NCI-H69 (cell line): ENCODE measurements at places on chromosomes 3 and 15.
A peak's percentile ranks its signal among the peaks of the same experiment; 100 is the strongest.

GRCh38 chr3:97417-98258 lies 98.9 kb upstream of the CHL1 start:
- DNase-seq: peak; percentile 71

GRCh38 chr3:60010781-60011180 lies 961.0 kb upstream of the CFAP20DC start:
- no peak for DNase-seq

DNA sequence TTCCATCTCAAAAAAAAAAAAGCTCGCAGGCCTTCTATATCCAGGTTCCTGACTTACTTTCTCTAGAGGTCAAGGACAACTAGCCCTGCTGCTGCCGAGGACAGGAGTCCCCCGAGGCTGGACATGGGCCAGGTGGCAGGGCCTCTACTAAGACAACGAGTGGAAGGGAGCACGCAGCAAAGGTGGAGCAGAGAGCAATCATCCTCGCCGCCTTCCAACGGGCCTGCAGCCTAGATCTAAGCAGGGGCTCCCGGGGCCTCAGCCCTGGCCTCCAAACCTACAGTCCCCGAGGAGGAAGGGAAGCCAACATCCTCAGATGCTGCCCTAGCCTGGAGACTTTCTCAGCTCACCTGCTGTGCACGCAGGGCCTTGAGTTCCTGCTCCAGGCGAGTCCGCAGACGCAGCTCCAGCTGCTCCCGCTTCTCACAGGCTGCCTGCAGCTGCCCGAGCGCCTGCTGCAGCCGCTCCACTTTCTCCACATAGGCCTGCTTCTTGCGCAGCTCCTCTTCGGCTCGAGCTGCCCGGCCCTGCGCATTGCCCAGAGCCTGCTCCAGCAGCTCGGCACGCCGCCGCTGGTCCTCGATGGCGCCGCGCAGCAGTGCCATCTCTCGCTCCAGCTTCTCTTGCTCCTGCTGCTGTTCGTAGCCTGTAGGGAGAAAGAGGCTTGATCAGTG lies 12.9 kb downstream of the AMOTL2 start:
- DNase-seq: no peak

GRCh38 chr3:53083521-53083920 lies 37.6 kb upstream of the SFMBT1 start:
- peak; percentile 69 for DNase-seq

DNA sequence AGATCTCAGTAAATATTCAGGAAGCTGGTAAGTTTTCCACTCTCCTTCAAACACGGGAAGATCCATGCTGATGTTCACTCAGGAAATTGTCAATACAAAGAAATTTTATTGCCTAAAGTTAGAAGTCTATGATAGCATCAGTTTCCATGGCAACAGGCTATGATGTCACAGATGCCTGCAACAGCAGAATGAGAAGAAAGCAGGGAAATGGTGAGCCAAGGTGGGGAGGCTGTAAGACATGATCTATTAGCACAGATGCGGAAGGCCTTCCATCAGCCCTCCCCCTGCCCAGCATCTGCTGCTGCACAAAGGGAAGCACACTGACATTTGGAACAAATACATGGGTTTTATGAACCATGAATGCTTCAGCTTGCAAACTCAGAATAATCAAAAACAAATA lies 28.6 kb downstream of the EPHB1 start:
- peak; percentile 58 for DNase-seq

DNA sequence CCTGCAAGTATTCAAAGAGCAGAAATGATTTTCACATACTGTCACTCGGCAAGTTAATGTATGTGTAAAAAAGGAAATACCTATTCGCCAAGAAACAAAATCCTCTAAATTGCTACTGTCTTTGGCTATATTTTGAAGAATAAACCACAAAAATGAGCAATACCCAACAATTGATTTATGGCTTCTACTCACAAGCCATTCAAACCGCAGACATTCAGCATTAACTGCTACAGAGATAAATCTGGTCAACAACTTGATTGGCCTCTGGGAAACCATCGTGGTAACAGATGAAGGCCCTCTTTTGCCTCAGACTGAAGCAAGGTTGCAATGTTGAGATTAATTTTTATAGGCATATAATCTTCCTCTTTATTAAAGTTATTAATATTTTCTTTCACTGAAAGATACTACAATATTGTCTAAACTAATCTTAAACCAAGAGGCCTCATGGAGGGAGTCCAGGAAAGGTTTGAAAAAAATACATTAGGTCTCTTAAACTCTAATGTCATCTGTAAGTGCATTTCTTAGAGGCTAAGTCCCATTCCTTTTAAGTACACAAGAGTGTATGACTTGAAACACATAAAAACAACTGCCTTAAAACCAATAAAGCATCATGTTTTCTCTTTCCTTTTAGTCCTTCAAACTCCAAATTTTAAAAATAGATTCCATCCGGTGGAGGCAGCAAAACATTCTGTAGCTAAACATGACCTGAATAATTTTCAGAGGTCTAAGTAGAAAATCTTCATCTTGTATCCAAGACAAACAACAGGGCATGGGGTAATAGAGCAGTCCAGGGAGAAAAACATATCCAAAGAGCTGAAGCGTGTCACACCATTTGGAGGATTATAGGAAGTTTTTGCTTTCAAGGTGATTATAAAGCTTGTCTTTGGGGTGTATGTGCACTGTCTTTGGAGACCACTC lies 162.4 kb upstream of the TGFBR2 start:
- DNase-seq: no peak

DNA sequence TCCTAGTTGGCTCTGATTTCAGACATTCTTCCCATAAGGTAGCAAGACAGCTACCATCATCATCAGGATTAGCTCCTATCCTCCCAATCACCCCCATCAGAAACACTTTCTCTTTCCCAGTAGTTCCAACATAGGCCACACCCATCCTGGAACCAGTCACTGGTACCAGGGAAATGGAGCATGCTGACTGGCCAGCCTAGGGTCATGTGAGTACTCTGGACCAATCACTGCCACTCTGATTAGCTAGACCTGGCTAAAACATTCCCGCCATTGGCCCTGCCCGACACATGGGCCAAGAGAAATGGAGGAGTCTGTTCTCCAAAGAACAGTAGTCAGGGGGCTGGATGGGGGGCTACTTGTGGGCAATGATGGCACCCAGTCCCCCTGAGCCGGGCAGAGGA lies 12.4 kb downstream of the EFCC1 start:
- DNase-seq: no peak

GRCh38 chr15:75733761-75734651 lies 21.4 kb upstream of the CSPG4 start:
- no peak for DNase-seq

DNA sequence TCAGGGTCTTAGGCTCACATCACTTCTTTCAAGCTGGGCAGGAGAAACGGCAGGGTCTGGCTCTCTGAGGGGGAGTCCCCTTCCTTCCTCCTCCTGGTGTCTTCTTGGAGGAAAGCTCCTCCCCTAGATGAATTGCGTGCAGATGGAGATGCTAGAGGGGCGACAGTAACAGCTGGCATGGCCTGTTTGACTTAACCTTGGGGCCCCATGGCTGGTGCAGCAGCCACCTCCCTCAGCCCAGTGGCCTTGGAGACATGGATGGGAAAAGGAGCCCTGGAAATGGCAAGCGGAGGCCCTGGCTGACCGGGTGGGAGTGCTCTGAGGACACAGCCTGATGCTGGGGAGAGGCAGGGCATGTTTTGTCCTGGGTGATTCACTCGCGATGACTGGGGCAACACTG lies 20.2 kb downstream of the PAK6 start:
- no peak for DNase-seq

DNA sequence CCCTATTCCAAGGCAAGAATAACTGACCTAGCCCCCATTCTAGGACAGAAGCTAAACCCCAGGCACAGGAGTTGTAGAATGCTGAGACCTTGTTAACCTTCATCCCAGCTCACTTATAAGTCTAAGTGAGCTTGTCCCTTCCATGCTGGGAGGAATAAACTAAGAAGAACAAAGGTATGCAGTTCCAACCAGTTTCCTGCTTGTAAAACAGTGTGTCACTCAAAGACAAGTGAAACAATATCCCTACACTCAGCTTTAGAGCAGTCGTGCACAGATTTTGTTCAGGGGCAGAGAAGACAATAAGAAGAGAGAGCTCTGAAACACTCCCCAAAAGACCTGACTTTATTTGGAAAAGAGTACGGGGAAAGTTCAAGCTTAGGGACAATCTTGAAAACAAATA lies 292.1 kb downstream of the CGGBP1 start:
- no peak for DNase-seq

GRCh38 chr3:177460047-177460446 lies 262.8 kb upstream of the TBL1XR1 start:
- DNase-seq: no peak

DNA sequence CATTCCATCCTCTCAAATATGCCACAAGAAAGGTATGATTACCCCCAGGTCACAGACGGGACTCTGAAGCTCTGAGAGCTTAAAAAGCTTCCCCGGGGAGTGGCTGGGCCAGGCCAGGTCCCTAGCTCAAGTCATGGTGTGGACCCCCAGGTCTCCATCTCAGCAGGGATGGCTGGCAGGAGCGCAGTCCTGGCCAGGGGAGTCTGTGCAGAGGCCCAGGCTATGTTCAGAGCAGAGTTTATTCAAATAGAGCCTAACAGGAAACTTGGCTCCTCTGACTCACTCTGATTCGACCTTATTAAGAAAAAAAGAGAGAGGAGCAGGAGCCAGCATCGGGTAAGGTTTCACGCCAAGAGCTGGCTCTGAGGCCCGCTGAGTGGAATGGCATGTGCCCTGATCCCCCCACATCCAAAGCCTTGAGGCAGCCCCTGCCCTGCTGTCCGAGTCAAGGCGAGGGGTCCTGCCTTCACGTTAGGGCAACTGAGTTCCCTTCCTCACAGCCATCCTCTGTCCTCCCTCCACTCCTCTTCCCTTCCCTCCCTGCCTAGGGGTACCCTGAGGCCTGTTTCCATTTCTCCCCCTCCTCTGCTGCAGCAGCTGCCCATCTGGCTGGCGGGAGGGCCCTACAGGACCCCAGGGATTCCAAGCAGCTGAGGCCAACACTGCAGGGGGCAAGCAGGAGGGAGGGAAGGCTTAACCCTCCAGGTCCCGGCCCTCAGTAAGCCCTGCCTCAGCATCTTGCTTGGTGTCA lies 1.9 kb upstream of the LOXL1 start:
- DNase-seq: peak; percentile 59

DNA sequence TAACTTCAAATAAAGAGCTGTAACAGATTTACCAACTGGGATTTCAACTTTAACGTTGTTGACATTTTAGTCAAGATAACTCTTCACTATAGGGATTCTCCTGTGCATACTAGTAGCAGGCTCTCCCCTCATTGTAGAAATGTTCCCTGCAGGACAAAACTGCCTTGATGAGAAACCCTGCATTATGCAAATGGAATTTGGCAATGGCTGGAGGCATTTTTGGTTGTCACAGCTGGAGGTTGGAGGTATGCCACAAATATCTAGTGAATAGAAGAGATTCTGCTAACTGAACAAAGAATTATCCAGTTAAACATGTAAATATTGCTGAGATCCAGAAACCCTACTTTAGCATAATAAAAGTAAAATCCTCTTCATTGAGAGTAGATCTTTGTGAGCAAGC lies 928.8 kb upstream of the ALCAM start:
- DNase-seq: peak; percentile 82

GRCh38 chr3:12222775-12223485 lies 64.2 kb upstream of the TIMP4 start:
- DNase-seq: no peak

DNA sequence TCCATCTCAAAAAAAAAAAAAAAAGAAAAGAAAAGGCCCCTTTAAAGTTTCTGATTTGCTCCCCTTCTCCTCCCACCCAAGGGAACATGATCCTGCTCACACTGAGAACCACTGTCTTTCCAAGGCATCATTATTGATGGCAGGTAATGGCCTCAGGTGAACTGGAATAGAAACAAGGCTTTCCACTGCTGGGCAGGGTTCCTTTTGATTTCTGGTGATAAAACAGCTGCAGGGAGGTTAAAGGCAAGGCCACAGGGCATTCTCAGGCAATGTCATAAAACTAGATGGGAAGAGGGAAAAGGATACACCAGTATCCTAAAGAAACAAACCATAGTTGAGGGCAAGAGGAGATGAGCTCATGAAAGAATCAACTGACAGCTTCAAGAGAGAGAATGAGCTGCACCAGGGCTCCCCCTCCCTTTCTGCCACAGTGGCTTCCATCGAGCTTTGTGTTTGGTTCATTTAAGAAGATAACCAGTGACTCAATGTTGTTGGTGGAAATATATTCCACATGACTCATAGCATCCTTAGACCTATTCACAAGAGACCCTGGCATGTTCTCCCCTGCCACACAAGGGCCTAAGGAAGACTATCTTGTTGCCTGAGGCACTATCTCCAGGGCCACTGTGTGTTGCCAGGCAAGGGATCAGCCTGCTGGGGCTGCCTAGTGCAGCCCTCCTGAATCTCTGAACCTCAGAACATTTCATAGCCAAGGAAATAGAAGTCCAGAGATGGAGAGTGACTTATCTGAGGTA lies 86.4 kb downstream of the WDR76 start:
- peak; percentile 39 for DNase-seq

DNA sequence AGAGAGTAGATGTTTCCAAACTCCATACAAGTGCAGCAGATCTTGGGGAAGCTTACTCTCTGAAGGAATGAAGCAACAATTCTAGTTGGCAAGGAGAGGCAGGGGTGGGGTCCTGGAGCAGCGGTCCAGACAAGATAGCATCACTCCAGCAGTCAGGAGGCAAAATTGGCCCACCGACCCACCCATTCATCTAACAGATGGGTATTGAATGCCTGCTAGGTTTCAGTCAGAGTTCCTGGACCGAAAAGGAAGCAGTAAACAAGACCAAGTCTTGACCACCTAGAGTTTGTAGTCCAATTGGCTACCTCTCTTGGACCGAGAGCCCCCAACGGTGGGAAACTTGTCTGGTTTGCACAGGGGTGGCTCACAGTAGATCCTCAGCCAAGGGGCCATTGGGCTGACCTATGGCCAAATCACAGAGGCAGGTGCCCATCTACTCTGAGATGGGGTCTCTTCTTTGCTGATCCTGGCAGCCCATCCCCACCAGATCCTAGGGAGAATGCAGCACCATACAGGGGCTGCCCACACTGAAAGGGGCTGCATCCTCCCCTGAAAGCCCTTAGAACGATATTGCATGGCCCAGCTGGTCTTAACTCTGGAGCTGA lies 74.3 kb downstream of the CORO2B start:
- no peak for DNase-seq

DNA sequence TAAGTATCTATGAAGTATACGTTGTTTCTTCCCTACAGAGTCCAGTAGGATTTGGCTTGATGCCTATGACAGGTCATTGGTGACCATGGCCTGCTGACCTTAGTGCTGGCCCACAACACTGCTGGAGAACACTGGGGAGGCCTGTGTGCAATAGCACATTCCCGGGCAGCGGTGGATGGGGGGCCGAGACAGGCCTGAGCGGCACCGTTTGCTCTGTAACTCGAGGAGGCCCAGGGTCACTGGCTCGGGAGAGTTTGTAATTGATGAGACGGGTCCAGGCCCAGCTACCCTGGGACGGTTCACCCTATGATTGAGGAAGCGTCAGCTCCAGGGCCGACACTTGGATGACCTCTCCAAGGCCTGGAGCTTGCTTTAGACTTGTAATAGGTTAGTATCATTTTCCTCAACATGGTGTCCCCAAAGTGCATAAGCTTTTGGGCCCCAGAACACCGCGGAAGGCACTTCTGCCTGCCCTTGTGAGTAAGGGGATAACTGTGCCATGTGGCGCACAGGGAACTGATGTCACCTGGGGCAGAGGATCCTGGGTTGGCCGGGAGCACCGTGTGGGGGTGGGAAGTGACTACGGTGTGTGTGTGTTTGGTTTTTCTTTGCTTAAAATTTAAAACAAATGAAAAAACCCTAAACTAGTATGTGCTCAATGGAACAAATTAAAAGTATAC lies 12.0 kb downstream of the TRPM1 start:
- DNase-seq: no peak
